ENCODE measurements at places on chromosomes 16 and 17.

DNA sequence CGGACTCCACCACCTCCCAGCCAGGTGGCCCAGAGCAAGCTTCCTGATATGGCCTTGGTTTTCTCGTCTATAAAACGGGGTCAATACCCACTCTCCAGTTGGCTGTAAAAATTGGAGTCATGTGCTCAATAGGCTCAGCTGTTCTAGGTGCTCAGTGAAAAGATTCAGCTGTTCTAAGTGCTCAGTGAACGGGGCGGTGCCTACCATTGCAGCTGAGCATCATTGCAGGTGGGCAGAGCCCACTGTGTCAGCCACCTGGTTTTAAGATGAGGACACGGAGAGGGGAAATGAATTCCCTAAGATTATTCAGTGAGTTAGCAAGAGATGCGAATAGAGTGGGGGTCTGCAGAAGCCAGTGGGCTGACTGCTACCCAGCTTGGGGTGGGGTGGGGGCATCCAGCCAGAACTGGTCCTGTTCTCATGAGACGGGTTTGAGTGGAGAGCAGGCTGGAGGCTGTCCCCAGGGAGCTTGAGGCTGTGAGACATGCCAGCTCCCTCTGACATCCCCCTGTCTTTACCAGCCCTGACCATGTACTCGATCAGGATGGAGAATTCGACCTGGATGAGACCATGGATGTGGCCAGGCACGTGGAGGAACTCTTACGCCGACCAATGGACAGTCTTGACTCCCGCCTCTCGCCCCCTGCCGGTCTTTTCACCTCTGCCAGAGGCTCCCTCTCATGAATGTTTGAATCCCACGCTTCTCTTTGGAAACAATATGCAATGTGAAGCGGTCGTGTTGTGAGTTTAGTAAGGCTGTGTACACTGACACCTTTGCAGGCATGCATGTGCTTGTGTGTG is 21.9 kb downstream of the STAT5A start:
- DNase-seq, result peak; percentile 68

DNA sequence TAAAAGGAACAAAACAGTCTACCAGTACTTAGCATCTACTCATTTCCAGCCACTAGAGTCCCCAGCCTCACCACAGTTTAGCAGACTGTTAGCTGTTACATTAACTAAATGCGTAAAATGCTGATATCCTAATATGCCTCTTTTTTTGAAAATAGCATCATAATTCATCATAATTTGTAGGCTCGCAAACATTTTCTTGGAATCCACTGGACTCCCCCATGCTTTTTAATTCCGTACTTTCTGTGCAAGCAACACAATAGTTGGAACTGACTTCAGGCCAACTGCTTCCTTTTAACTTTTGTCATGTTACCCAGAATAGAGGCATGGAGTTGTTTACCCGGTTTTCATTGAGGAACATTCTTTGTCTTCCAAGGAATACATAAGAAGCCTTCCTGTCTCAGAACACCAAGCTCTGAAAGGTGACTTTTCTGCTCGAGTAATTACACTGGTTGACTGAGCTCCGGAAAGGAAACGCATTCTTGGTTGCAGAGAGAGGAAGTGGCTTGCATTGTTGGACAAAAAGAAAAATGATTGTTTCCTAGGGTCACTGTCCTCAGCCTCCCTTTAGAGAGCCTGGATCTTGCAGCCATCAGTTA is 30.9 kb upstream of the SEC14L1 start:
- DNase-seq, result no peak

DNA sequence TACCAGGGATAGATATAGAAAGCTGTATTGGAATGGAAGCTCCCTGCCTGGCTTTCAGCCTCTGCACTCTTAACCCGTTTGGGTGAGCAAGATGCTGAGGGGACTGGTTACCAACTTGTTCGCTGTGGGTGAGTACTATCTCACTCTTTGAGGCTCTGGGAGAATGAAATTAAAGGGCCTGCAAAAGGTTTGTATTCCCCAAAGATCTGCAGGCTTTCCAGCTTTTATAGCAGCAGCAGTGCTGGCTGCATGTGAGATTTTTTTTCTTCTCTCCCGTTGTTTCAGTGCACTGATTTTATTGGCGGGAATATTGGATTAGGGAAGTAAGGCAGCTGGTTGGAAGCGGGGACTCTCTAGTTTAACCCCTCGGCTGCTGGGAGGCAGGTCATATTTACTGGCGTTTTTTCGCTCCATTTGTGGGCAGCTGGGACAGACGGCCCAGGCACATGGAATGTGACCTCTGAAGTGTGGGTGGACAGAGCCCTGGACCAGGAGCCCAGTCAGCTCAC is 30.9 kb downstream of the C17orf75 start:
- no peak for DNase-seq

GRCh38 chr16:21001262-21001661 is 100.7 kb downstream of the LYRM1 start:
- peak; percentile 52 for DNase-seq

DNA sequence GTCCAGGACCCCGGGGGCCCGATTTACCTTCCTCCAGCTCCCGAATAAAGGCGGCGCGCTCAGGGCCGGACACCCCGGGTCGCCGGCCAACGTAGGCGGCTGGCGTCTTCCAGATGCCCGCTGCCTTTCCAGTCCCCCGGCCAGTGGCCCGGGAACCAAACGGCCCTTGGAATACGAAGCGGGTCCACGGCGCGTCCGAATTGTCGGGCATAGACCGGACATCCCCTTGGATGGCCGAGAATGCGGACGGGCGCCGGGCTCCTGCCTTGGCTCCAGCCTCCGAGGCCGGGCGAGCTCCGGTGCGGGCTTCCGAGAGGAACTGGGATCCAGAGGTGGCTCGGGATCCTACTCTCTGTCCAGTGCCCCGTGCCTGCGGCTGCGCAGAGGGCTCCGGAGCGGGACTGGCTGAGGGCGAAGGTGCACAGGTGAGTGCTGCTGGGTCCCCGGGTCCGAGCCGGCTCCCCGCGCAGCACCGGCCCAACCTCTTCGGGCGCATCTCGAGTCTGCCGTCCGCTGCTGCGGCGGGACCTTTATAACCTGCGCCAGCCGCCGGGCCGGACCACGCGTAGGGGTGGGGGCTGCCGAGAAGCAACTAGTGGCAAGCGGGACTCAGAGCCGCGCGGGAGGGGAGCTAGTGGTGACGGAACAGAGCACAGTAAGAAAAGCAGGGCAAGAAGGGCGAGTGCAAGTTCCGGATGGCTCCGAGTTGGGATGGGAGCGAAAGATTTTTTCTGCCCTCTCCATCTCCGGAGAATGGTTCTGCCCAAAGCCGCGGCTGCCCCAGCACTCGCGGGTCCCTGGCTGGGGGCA is at the start of gene HAP1:
HAP1 (minus strand) TSS at position 505 of the 810 bp plus-strand sequence; CDS start at position 496, 9 bp downstream.
- DNase-seq, result peak; percentile 84

GRCh38 chr17:28317966-28318758 is 838 bp upstream of the TMEM97 start:
- peak; percentile 54 for DNase-seq

DNA sequence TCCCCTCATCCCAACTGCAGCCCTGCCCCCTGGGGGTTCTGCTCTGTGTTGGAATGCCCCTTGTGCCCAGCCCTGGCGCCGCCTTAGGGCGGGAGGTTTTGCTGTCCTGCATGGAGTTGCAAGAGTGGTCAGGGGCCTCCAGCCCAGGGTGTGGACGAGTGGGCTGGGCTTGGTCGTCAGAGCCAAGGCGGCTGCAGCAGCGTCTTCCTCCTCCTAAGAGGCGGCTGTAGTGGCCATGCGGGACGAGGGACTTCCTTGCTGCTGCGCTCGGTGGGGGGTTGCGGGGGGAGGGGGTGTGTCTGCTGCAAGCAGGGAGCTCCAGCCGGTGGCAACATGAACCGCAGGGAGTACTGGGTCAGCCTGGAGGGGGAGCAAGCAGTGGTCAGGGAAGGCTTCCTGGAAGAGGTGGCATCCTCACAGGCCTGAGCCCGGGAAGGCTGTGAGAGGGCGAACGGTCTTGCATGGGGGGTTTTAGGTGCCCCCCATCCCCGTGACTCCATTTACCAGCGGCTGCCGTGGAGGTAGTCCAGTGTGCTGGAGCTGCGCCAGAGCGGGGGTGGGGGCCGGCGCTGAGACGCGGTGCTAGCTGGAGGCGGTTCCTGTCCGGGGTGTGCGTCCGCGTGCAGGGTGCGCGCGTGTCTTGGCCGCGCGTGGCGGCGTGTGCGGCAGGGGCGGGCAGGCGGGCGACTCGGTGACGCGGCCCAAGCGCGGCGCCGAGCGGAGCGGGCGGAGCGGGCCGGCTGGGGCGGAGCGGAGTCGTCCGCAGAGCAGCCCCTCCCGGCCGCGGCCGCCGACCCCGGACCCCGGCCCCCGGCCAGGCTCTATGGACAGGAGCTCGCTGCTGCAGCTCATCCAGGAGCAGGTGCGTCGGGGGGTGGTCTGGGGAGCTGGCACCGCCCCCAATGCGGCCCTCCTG is at the start of gene RHBDL1:
RHBDL1 (plus strand) TSS at position 704 of the 916 bp plus-strand sequence; CDS start at position 824, 120 bp downstream.
- DNase-seq, result peak; percentile 83

GRCh38 chr17:7280519-7281073 is 922 bp upstream of the SLC2A4 start:
- peak; percentile 98 for DNase-seq

- DNase-seq, result no peak
These were observed 46.4 kb downstream of the SPOP start for GRCh38 chr17:49631496-49631895.

GRCh38 chr16:56747486-56748045 is 17.6 kb downstream of the NUP93 start:
- no peak for DNase-seq

DNA sequence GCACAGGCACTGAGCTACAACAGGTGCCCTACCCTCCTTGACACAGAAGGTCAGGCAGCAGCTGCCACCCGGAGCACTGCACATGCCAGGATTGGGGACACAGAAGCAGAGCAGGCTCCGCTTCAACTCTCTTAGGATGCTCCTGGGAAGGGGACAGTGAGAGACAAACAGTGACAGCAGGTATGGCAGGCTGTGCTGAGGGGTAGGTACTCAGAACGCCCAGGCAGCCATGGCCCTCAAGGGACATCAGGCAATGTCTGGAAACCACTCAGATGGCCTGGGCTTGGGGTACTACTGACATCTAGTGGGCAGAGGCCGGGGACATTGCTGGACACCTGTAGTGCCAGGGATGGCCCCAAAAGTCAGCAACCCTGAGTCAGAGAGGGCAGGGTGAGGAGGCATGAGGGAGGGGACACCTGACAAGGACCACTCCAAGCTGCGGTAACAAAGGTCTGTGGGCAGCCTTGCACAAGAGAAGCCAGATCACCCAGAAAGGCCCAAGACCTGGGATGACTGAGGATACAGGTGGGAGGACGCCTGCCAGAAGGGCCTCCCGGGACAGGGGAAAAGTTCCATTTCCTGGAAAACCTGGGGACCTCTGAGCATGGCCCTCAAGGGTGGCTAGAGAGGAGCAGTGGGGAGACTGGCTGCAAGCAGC is 21.2 kb downstream of the PEMT start:
- peak; percentile 70 for DNase-seq

- DNase-seq, result no peak
These were observed 5.4 kb downstream of the VMP1 start for GRCh38 chr17:59712862-59713261.

GRCh38 chr17:9769036-9769695 is 22.2 kb downstream of the DHRS7C start:
- no peak for DNase-seq

- no peak for DNase-seq
These were observed 55.0 kb downstream of the DNAH17 start for GRCh38 chr17:78522031-78522809.

- no peak for DNase-seq
These were observed 72.0 kb downstream of the CMIP start for GRCh38 chr16:81516478-81517149.

DNA sequence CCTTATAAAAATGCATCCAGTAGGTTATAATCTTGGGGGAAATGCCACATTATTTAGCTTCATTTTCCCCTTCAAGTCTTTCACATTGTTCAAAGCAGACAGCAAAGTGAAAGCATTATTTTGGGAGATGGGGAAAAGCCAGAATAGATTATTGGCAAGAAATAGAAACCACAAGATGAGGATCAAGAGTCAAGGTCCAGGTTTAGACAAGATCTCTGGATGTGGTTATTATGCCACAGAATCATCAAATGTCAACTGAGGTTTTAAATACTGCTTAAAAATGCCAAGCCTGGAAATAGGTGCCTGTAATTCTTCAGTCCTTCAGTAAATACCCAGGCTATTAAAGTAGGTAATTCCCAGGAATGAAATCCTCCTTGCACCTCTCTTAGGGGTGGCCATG is 65.1 kb upstream of the ALOX12 start:
- no peak for DNase-seq

DNA sequence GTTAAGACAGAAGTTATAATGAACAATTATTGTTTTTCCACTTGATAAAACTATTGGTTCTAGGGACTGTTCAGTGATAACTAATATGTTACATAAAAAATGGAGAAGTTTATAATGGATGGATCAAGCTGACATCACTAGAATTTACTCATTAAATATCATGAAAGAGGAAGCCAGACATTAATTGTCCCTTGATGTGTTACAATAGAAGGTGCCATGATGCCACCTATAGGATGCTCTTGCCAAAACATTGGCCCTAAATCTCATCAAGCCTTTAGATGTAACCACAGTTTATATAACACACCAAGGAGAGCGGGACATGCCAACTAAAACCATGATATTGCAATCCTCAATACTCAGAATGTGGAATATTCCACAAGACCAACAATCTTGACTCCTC is 147.9 kb upstream of the MON1B start:
- no peak for DNase-seq

GRCh38 chr17:7707446-7707845 is 2.4 kb downstream of the EFNB3 start:
- DNase-seq, result peak; percentile 59

GRCh38 chr17:48611213-48611612 is 396 bp upstream of the HOXB7 start:
- DNase-seq, result no peak

GRCh38 chr17:13920413-13920812 is 148.9 kb upstream of the COX10 start:
- no peak for DNase-seq

DNA sequence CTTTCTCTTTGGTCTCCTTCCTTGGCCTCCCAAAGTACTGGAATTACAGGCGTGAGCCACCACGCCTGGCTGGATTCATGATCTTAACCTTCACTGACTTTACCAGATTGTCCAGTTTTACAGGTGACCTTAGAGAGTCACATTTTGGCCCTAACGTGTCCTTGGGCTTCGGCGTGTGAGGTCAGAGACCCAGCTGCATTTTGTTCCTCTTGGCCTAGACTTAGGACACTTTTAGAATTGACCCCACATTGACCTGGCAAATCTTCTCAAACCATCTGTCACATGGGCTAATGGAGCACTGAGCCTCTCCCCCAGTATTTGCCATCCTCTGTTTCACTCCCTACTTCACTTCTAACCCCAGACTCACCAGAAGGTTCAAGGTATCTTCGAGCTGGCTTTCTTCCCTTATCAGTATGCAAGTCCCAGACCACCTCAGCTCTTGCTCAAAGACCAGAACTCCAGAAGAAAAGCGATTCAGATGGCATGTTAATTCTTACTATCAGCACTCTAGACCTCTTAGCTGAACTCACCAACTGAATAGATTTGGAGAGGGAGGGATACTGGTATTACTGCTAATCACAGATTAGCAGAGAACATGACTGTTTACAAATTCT is 1.7 kb upstream of the CYTH1 start:
- no peak for DNase-seq

All from H9 (cell line).